ENCODE measurements at places on chromosomes 7 and 10.

DNA sequence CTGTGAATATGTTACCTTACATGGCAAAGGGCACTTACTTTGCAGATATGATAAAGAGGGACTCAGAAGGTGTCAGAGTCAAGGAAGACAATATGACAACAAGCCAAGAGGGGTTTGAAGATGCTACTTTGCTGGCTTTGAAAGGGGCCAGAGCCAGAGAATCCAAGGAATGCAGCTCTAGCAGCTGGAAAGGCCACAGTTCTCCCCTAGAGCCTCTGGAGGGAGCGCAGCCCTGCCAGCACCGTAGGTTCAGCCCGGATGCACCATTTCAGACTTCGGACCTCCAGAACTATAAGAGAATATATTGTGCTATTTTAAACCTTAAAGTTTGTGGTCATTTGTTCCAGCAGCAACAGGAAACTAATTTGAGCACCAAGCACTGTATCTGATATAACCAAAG lies 32.9 kb upstream of the WDR11 start:
- DNase-seq, result no peak

DNA sequence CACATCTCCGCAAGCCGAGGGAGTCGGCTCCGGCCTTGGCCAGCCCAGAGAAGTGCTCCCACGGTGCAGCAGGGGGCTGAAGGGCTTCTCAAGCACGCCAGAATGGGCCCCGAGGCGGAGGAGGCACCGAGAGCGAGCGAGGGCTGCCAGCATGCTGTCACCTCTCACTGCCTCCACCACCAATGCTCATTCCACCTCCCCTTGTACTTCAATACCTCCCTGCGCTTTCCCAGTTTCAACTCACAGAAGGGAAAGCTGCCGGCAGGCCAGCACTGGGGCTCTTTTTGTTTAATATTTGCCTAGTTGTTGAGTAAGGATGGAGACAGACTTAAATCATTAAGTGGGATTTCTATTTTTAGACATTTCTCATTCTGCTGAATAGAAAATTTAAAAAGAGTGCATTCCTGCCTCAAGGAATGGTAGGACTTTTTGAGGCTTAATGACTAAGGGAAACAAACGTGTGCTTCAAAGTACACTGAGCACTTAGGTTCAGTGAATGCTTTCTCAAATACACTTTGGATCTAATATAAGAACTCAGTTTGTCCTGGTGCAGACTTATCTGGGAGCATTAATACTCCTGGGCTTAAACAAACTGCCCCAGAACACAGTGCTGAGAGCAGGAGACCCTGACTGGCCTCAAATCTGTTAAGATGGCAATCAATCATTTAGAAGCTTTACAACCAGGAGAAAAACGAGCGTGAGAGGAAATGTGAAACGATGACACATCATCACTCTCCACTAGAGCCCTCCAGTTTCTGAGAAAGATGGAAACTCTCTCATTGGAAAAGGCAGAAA lies 131.2 kb downstream of the RALA start:
- DNase-seq, result peak; percentile 44

DNA sequence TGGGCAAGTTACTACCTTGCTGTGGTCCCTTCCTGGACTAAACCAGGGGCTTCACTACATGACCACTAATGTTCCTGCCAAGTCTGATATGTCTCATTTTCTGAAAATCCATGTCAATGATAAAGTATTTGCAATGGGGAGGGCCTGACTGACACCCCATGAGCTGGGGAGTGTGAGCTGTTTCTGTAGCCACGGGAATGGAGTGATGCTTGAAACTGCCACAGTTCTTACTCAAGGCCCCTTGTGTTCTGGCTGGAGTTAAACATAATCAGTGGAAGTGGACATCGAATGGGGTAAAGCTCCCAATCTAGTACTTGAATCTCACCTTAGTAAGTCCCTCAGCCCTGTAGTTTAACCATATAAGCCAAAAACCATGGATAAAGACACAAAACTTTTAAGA lies 61.9 kb upstream of the PDLIM1 start:
- no peak for DNase-seq

- no peak for DNase-seq
Observed at GRCh38 chr10:16509996-16510395, 11.7 kb downstream of the C1QL3 start.

DNA sequence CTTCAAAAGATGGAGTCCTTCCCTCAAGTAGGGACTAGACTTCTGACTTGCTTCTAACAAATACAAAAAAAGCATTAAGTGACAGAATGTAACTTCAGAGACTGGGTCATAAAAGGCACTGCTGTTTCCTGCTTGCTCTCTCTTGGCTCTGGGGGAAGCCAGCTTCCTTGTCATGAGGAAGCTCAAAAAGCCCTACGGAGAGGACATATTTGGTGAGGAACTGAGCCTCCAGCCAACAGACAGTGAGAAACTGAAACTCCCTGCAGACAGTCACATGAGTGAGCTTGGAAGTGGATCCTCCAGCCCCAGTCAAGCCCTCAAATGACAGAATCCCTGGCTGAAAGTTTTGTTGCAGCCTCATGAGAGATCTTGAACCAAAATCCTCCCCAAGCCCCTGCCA lies 26.3 kb upstream of the SLC35G1 start:
- DNase-seq, result no peak

GRCh38 chr10:129893104-129894089 lies 70.7 kb downstream of the EBF3 start:
- no peak for DNase-seq

GRCh38 chr7:46682836-46683624 lies 762.0 kb upstream of the IGFBP3 start:
- no peak for DNase-seq

DNA sequence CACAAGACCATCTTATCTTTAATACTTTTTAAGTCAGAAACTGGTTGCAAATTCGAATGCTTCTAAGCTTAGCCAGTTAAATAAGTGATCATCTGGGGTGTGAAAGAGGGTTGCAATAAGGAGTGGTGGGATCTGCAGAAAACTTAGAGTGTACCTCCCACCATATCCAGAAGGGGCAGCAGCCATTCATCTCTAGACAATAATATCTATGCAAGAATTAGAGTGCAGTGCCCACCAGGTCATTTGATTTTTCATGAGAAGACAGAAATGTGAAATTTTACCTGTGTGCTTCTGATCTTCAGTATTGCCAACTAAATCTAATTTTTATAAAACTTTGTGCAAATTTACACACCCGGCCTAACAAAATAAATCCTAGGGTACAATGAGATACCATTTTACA lies 127.2 kb upstream of the SP4 start:
- DNase-seq, result no peak

- DNase-seq, result no peak
Observed at GRCh38 chr10:16341637-16342036, 95.2 kb upstream of the PTER start.

- no peak for DNase-seq
Observed at GRCh38 chr10:113292086-113292485, 260.8 kb upstream of the HABP2 start.

DNA sequence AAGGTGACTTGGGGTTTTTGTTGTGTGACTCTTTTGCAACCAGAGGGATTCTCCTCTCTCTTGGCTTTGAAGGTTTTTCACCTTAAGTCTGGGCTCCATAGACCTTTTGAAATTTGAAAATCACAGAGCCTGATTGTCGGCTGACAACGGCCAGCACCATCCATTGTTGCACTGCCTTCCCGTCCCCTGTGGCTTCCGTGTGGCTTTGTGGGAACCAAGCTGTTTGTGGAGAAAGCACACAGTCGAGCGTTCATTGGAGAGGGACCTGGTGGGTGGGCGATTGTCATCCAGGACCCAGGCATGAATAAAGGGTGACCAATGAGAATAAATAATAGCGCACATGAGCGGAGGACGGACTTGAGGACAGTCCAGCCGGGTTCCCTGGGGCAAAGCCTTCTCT lies 7.4 kb upstream of the RAMP3 start:
- no peak for DNase-seq

DNA sequence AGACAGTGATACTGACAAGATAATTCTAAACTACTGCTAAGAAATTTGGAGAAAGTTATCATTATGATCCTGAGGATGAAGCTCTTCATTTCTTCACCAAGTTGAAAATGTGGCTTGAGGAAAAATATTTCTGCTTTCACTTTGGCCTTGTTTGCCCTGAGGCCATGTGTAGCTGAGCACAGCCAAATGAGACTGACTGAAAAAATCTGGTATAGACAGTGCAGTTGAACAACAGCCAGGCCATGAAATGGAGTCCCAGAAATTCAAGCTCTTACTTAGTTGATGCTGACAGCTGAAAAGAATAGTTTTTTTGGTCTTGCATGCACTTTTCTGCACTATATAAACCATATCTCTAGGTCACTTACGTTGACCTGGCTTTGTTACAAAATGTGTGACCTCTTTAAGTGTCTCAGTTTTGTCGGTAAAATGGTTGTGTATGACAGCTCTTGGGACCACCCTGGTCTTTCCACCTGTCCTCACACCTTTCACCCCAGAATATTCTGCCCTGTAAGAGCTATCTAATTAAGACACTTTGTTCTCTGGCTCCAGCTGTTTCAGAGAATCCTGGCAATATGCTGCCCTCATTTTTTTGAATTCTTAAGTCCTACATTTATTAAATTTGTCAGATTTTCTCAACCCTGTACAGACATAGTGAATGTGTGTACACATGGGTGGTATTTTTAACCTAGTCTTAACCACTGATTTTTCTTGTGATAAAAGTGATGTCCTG lies 91.3 kb downstream of the CD36 start:
- no peak for DNase-seq

DNA sequence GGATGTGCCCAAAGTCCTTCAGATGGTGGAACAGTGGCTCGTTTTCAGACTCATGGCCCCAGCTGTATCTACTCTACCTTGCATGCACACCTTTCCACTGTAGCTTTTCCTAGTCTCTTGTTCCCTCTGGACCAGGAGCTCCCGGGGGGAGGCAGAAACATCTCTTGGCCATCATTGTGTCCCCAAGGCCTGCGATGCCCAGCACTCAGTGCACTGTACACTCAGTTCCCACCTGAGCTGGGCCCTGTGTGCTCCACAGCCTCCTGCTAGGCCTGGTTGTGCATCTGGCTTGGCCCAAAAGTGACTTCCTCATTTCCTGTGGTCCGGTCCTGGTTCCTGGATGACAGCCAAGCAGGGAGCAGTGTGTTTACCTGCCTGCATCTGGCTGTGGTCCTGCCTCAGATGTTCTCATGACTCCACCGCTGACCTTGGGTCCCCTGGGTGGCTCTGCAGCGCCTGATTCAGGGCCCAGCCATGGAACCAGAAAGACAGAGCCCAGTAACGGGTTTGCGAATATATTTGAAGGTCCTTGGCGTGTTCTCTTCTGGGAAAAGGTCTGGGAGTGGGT lies 9.9 kb upstream of the DOCK1 start:
- DNase-seq, result no peak

DNA sequence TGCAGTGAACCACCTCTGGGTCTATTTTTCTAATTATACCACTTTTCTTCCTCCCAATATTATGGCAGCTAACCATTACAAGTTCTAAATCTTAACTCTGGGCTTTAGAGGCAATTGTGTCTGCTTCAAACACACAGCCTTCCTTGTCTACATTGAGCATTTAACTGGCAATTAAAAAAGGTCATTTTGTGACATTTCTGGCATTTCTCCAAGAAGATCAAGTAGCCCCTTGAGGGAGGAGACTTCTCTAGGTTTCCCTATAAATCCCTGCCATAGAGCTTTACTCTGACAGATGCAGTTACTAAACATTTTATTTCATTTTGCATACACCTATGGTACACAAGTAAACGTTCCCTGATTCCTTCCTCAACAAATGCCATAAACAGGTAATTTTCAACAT lies 33.4 kb upstream of the FAM133B start:
- no peak for DNase-seq

Data from fibroblast of skin of left biceps (primary cell).